ENCODE measurements at places on chromosomes 16 and 17. TPM values are rescaled to one million over a fixed set of nuclear protein-coding genes. Genes with fewer than 3 reads are reported as not detected.

TXNDC11 gene
- total RNA-seq = 22.2 TPM

DNA sequence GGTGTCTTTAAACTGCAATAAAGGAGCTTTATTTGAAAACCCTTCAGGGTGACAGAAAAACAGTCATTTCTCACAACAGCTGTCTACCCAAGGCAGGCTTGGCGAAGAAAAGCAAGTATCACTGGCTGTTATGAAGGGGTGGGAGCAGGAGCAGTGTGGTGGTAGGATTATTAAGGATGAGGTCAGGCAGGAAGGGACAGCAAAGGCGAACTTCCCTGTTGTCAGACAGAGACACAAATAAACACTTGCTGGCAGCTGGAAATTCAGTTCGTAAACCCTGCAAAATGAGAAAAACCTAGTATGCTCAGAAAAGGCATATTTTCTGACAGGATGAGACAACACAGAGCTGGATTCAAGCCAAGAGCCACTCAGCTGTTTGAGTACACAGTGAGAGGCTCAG, 416.3 kb upstream of the CDH5 start:
- no peak for DNase-seq

DNA sequence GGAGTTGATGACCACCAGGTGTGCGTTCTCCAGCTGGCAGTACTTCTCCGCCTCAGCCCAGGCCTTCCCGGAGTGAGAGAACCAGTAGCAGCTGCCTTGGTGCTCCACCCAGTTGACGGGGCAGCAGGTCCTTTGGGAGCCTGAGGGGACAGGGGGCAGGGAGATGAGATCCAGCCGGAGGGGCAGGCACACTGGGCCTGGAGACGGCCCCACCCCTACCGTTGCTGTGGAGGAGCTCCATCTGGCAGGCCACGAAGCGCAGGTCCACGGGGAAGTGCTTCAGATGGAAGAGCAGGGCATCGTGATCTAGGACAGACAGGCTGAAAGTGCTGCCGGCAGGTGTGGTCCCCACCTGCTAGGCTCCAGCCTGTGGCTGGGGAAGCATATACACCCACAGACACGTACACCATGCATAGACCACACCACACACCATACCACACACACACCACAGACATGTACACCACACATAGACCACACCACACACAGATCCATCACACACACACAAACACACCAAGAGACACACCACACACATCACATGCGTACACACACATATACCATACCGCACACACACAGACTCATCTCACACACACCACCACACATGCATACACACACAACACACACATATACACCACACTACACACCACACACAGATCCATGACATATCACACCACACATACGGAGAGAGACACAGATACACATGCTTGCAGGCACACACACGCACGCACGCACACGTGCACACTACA, 7.4 kb downstream of the ASGR2 start:
- no peak for DNase-seq

HERPUD1 gene
- total RNA-seq = 53.8 TPM

DNA sequence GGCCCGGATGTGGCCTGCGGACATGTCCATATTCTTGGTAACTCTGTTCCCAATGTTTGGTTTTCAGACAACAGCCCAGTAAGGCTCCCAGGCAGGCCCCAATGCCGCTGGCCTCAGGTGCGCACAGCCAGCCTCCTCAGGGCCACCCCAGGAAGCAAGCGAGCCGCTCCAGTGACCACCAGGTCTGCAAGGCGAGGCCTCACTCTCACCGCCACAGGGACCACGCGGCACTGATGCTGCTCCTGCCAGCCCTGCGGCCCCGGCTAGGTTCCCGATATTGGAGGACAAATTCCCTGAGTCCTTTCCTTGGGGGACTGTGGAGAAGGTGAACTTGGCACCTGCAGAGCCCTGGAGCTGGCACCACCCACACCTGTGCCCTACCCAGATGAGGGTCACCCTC, 19.0 kb downstream of the PDIA2 start:
- DNase-seq = no peak

- DNase-seq = no peak
Observed at GRCh38 chr16:70738083-70738977, 52.5 kb upstream of the MTSS2 start.

GRCh38 chr17:66330646-66331037, 28.2 kb downstream of the PRKCA start:
- no peak for DNase-seq

GRCh38 chr16:69820926-69821541, 58.9 kb downstream of the WWP2 start:
- peak; percentile 47 for DNase-seq

MGRN1 gene
- 38.6 TPM for total RNA-seq

DNA sequence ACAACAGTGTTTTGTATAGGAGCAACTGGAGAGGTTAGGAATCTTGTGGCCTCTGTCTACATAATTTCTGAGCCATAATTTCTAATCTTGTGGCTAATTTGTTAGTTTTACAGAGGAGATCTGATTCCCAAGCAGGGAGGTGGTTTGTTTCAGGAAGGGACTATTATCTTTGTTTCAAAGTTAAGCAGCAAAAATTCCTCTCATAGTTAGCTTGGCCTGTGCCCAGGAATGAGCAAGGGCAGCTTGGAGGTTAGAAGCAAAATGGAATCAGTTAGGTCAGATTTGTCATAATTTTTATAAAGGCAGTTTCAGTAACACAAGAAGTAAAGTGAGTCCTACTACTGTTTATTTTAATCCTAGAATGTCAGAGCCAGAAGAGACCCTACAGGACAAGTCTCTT, 2.0 kb upstream of the RDM1 start:
- DNase-seq = no peak

- DNase-seq = no peak
Observed at GRCh38 chr17:36727577-36727976, 126.2 kb downstream of the MRM1 start.

PRKCB gene
- 109 TPM for total RNA-seq

DNA sequence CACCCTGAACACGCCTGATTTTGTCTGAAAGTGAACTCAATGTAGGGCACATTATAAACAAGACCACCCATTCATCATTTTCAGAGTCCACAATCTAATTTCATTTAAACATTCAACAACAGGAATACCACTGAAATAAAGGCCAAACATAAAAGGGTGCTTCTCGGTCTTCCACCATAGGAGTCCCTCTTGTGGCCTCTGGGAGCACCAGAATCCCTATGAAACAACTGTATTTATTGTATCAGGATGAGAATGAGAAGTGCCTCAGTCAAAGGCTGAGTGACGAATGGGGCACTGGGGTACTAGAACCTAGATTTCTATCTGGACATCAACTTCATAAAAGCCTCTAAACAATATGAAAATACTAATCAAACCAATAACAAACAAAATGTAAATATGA, 40.4 kb downstream of the NXPH3 start:
- DNase-seq = no peak

- no peak for DNase-seq
Observed at GRCh38 chr17:33435721-33436301, 142.7 kb upstream of the ASIC2 start.

CDYL2 gene
- total RNA-seq = 11.4 TPM

DNA sequence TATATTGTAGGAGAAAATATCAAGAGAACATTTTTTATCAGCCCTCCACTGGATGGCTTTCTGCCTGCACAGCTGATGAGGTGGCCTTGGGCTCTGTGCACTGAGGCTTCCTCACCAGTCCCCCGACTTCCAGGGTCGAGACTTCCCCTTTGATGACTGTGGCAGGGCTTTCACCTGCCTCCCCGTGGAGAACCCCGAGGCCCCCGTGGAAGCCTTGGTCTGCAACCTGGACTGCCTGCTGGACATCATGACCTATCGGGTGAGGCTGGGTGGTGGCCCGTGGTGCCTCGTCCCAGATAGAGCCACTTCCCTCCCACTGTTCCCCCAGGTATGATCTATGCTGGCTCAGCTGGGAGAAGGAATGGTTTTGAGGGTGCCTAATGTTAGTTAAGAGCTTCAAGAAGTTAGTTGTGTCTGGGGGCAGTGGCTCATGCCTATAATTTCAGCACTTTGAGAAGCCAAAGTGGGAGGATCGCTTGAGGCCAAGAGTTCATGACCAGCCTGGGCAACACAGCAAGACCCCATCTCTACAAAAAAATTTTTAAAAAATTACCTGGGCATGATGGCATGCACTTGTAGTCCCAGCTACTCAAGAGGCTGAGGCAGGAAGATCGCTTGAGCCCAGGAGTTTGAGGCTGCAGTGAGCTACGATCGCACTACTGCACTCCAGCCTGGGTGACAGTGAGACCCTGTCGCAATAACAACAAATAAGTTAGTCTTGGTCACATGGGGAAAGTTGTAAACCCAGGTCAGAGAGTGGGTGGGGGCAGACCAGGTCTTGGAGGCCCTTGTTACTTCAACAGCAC, 11.8 kb downstream of the FCSK start:
- DNase-seq = no peak

DOC2B gene
- 32.5 TPM for total RNA-seq

DNA sequence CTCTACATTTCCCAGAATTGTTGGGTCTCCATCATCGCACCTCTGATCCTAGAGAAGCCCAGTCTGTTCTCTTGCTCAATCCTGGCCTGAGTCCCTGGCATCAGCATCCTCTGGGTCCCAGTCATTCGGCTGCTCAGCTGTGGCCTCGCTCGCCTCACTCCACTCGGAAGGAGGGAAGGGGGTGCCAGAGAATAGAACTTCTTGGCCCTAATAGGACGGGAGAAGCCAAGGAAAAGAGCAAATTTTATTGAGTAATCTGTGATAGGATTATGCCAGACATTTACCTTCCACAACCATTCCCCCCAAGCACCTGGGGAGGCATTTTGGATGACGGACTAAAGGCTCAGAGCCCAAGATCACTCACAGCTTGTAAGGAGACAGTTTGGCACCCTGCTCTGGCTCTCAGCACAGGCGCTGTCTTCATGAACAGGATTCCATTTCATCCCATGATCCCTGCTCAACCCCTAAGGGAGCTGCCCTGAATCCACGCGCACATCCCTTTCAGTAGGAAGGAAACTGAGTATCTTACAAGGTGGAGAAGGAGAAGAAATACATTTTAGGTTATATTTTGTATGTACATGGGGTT, 498 bp upstream of the CLEC10A start:
- peak; percentile 36 for DNase-seq

DNA sequence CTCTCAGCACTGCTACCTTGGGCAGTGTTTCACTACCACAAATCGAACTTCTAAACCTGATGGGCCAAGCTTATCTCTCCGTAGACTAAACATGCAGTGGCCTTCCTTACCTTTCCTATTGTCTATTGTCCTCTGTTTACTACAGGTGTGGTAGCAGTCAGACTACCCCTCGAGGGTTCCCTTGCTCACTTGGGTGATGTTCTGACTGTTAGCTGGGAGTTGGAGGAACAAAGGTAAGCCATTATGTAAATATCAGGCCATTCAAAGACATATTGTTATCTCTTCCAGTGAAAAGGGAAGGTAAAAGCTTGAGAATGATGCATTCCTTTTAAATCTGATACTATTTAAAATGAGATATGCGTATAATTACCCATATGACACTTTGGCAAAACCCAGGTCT, 828.3 kb upstream of the EEF2KMT start:
- DNase-seq = no peak

- peak; percentile 60 for DNase-seq
Observed at GRCh38 chr17:42112552-42113176, at the start of gene DHX58. DHX58 (minus strand) TSS chr17:42112714; CDS start chr17:42111892, 822 bp downstream.

GRCh38 chr16:6068063-6068462, 970.5 kb upstream of the EEF2KMT start:
- DNase-seq = no peak

GRCh38 chr17:6435051-6435450, at the start of gene AIPL1:
AIPL1 (minus strand) TSS chr17:6435121; CDS start chr17:6435104, 17 bp downstream.
- DNase-seq = no peak

DNA sequence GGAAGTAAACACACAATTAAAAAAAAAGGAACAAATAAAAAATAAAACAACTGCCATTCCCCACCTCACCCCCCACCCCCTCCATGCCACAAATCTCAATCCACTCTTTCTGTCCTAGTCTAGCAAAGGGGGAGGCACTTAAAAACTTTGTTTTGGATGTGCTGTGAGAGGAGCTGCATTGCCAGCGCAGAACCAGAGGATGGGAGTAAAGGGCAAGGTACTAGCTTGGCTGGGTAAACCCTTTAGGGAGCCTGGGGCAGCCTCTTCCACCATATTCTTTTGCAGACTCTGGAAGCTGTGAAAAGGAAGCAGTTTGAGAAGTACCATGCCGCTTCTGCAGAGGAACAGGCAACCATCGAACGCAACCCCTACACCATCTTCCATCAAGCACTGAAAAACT, 1.4 kb downstream of the MRPS7 start:
- no peak for DNase-seq

GRCh38 chr16:27628241-27628942, 78.4 kb downstream of the KATNIP start:
- DNase-seq = no peak
